ENCODE measurements at places on chromosomes 1 and 21.

DNA sequence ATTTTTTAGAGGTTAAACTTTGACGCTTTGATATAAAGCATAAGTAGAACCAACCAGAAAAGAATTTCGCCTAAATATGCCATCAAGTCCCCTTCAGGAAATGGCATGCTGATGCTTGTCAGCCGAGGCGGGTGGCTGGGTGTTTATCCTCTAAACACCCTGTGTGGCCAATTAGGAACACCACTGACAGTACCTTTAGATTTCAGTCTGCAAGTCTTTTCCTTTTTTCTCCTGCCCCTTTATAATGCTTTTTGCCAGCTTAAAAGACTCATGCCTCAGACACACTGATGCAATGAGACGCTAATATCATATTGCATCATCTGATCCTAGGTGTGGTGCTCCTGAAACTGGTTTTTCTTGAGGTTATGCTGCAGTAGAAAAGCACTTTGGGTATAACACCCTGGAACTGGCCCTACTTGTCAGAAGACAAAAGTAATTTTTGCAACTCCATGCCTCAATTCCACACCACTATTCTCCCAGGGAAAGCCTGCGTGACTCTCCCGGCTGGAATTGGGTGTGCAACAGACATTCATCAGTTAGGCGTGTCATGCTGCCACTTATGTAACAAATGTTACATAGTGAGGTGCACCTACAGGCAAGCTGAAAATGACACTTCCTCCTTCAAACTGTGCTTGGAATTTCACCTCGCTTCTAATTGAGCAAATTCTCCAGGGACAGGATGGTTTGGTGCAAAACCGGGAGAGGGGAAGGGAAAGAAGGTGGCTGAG is 2.0 kb upstream of the RCC2 start:
- DNase-seq = no peak

GRCh38 chr1:186662752-186663151 is 17.5 kb downstream of the PTGS2 start:
- no peak for DNase-seq

GRCh38 chr1:34740161-34740868 is 14.5 kb upstream of the GJB5 start:
- no peak for DNase-seq

DNA sequence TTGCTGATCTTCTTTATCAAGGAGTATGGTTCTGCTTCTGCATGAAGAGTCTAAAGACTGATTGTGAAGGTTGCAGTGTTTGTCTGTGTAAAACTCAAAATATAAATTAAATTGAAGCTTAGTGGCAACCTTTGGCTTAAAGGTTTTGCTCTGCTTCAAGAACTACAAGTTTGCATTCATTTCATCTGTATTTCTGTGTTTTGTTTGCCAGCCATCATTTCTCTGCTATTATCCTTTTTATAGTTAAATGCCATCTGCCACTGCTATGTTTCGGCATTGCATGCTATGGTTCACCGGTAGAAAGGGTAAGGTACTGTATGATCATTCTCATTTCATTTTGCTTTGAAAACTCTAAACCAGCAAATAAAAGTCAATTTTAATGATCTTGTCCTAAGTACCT is 52.9 kb downstream of the OSBPL9 start:
- DNase-seq = no peak

DNA sequence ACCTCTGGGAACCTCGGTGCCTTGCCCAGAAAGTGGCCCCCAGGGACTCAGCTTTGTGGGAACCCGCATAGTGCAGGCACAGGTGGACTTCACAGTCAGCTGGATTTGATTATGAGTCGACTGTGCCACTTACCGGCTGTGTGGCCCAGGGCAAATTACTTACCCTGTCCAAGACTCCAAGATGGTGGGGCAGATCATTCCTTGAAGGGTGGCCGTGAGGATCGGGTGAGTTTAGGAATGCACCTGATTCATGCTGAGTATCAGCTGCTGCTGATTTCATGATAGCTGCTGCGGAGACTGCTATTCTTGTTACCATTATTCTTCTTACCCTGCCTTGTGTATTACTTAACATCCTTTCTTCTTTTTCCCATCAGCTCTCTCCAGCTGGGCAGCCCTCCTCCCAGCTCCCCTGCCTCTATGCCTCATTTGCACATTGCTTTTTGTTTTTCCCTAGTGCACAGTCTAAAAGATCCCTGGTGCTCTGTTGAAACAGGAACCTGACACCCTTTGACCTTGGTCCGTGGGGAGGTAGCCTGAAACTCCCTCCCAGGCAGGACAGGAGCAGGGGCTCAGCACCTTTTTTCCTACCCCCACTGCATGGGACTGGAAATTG is 40.5 kb upstream of the FHAD1 start:
- no peak for DNase-seq

- DNase-seq = no peak
Measured at GRCh38 chr1:3625151-3625907, 514 bp downstream of the TPRG1L start.

- no peak for DNase-seq
Measured at GRCh38 chr1:53135735-53136114, 6.7 kb downstream of the SLC1A7 start.

- DNase-seq = no peak
Measured at GRCh38 chr1:168344517-168344916, 63.8 kb downstream of the TBX19 start.

DNA sequence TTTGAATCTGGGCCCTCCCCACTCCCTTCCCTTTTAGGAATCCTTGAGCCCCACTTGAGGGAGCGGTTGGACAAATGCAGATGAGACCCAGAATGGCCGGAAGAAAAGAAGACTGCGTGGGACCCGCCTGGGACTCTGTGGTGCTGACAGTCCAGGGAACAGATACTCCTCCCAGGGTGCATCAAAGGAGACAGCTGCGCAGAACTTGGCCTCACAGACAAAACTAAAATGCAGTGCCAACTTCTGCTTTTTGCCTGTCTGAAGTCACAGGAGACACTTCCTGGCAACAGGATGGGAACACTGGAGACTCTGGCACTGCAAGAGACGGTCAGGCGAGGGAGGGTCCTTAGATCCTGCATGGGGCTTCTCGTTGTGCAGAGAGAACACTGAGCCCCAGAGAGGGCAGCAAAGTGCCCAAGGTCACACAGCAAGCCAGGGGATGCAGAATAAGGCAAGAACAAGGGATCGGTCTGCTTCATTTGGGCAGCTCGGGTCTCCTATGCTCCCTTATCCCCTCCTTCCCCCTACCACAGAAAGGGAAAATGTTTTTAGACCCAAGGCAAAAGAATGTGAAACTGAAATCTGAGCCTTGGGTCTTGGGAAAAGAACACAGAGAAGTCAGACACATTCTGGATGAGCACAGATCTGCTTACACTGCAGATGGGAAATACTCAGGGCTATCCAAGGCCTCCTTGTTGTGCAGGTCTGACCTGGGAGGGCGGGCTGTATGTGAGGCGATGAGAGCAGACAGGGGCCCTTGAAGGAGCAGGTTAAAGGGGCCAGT is 182.4 kb downstream of the TRABD2B start:
- DNase-seq = no peak

DNA sequence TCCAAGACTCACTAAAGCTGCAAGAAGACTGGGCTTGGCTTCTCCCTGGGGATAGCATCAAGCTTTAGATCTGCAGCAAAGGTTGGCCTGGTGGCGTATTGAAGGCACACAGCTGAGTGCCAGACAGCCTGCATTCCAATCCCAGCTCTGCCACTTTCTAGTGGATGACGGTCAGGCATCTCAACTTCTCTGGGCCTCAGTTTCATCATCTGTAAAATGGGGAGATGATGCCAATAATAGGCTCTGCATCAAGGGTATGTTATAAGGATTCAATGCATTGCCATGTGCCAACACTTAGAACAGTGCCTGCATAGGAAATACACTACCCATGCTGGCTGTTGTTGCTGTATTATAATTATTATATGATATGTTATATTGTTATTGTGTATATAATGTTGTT is 220.4 kb downstream of the NPHP4 start:
- DNase-seq = no peak

DNA sequence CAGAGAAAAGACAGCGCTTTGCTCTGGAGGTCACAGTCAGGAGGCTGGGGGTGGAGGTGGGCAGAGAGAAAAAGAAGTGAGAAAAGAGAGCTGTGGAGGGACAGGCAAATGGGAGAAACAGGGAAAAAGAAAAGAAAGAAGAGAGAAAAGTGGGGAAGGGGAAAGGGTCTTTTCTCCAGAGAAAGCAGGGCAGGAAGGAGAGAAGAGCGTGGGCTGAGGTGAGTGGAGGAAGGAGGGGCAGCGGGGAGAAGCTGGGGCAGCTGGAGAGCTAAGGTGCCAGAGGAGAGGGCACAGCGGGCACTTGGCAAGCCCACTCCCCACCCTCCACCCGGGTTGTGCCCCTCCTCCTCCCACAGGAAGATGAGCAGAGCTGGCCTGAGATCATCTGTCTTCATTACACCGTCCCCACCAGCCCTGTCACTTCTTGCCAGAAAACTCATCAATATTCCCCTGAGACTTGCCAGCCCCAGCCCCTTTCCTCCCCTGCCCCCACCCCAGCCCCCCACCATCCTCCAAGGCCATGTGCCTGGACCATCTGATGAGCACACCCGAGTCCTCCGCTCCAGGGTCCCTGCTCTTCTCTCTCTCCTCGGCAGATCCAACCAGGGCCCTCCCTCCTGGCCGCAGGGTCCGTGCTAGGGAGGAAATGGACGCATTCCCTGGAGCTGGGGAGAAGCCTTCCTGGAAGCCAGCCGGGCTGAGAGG is 17.0 kb upstream of the BLACAT1 start:
- DNase-seq = no peak

DNA sequence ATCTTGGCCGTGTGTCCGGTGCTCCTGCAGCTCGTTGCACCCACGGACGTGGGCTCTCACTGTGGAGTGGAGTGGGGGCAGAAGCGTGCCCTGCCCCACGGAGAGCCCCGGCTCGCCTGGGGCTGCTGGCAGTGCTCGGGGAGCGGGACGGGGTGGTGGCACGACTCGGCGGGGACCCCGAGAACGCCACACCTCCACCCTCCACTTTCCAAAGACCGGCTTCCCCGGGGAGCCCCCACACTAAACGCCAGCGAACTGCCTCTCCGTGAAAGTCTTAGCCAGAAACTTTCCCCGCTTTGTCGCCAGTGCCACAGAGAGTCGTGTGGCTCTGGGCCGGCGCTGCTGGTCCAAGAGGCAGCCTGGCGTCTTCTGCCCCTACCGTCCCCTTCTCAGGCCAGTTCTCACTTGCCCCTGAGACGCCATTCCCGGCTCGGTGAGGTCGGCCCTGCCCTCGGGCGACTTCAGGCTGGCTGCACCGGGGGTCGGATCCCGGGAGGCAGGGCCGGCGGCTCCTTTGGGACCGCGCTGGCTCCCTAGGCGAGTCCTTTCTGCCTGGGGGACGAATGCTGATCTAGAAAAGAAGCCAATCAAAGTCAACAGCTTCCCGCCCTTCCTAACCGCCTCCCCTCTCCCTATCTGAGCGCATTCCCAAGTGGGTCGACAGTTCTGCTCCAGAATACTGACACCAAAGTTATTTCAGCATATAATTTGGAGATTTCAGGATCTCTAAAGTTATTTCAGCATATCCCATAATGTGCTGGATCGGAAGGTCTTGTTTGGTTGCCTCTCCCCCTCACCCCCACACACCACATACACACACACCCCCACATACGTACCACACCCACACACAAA is 2.6 kb upstream of the SAMD13 start:
- peak; percentile 48 for DNase-seq

GRCh38 chr1:115793162-115793561 is 24.6 kb upstream of the CASQ2 start:
- no peak for DNase-seq

- no peak for DNase-seq
Measured at GRCh38 chr1:191608367-191608766, 549.9 kb upstream of the RGS18 start.

GRCh38 chr1:232472485-232473041 is 157.4 kb downstream of the SIPA1L2 start:
- DNase-seq = no peak

- no peak for DNase-seq
Measured at GRCh38 chr1:76068542-76068941, 6.0 kb upstream of the ST6GALNAC3 start.

DNA sequence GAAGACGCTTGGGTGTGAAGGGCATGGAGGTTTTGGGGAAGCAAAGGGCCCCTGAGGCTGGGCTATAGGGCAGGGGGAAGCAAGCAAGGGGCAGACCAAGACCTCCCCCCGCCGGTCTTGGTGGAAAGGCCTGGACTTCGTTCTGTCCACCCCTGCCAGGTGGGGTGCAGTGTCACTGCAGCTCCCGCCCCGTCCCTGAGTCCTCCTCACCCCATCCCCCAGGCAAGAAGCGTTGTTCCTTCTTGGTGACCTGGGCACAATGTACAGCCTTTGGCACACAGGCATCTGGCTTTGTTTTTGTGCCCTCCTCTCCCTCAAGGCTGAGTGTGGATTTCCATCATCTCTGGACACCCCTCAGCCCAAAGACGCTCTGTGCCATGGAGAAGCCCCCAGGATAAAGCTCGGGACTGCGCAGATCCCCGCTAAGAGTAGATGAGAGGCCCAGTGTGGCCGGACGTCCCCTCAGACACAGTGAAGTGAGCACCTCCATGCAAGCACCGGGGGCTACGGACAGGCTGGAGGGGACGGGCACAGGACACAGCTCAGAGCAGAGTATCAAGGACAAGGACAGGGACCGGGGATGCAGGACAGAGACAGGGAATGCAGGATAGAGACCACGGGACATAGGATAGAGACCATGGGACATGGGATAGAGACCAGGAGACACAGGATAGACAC is 89.4 kb upstream of the ACTRT2 start:
- DNase-seq = no peak

DNA sequence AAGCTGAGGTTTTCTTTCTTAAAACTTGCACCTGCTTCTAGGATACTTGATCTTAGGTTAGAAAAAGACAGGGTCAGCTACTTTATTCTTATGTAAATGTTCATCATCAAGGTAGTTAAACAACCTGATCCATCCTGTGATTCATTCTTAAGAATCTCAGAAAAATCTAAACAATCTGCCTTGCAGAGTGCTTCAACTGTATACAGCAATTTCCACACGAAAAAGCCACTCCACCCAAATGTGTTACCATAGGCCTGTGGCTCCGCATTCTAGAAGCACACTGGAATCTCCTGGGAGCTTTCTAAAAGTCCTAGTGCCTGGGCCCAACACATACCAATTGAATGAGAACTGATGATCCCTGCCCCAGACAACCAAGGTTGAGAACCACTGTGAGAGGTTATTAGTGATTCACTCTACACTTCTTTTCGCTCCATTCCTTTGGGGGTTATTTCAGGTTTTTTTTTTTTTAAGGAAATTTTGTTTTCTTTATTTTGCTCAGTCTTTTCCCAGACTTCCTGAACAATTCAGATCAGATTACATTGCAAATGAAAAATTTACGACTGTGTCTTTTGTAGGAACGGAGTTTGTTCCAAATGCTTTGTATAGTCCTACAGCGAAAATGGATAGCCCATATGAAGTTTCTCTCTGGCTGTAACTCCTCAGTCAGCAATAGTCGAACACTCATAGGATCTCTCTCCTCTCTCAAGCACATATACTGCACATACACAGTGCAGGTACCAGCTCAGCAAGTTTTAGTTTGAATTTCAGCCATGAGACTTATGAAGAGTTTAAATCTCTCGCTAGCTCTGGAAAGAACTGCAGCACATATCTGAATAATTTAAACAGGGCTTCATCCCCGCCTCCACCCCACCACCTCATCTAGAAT is 16.1 kb downstream of the SMYD2 start:
- no peak for DNase-seq

Data from hippocampal formation (tissue), 2 donors.